ENCODE measurements at places on chromosomes 11 and 22. TPM values are rescaled to one million over a fixed set of nuclear protein-coding genes. Genes with fewer than 3 reads are reported as not detected.

GRCh38 chr11:24521601-24522000 lies 24.7 kb downstream of the LUZP2 start:
- no peak for DNase-seq

DNA sequence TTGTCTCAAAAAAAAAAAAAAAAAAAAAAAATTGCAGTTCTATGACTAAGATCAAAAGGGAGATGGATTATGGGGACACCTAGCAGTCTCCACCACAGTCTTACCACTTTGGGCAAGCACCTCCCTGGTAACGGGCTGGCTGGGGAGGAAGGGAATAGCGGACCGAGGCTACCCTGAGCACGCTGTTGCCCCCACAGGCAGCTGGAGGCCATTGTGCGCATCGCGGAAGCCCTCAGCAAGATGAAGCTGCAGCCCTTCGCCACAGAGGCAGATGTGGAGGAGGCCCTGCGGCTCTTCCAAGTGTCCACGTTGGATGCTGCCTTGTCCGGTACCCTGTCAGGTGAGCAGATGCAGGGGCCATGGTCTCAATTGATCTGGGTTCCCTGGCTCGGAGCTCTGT lies 21.2 kb downstream of the MCM5 start:
- DNase-seq: no peak

DNA sequence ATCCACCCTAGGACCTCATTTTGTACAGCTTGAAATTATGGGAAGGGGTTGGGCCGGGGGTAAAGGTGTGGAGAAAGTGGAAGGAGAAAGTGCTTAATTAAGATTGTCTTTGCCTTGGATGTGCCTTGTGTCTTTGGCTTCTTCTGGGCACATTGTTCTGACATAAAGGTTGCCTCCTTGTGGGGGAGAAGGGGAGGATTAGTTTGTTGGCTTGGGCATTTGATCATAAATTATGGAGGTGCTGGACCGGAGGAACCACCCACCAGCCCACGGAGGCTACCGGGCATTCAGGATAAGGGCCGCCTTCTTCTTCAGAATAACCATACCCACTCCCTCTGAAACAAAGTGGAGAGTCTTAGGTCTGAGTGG lies 1.3 kb downstream of the PAFAH1B2 start:
- DNase-seq: peak; percentile 14

GRCh38 chr11:6297831-6298230 lies 22.5 kb downstream of the CAVIN3 start:
- no peak for DNase-seq

DNA sequence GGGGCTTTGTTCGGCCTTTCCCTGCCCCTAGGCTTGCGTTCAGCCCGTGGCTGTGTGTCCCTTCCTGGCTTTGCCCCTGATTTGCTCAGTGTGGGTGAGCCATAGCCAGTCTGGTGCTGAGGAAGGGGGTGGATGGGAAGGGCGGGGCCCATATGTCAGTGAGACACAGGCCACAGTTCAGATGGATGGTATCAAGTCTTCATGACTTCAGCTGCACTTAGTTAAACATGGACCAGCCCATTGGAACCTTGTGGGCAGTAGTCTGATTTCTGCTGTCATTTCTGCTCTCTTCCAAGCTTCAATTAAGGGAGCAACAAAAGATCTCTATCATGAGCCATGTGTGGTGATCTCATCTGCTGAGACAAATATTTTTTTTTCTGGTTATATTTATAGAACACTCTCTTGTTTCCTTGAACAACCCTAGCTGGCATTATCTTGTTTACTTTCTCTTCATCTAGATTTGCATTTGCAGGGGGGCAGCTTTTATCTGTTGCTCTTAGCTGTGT lies 21.6 kb upstream of the PEX26 start:
- DNase-seq: no peak

The CCDC81 gene
- total RNA-seq: 2.8 TPM

The XBP1 gene
- total RNA-seq: 125 TPM

All from glomerular endothelial cell (primary cell).